ENCODE measurements at places on chromosomes 5 and 9. TPM values are rescaled to one million over a fixed set of nuclear protein-coding genes. Genes with fewer than 3 reads are reported as not detected.

The IFNK gene
- not detected for total RNA-seq

The FOXD4L4 gene
- not detected for total RNA-seq

The GTF2H2 gene
- total RNA-seq = 7.5 TPM

The PLCXD3 gene
- total RNA-seq = 1.0 TPM

The IER5L gene
- 6.1 TPM for total RNA-seq

The RABL6 gene
- 116 TPM for total RNA-seq

DNA sequence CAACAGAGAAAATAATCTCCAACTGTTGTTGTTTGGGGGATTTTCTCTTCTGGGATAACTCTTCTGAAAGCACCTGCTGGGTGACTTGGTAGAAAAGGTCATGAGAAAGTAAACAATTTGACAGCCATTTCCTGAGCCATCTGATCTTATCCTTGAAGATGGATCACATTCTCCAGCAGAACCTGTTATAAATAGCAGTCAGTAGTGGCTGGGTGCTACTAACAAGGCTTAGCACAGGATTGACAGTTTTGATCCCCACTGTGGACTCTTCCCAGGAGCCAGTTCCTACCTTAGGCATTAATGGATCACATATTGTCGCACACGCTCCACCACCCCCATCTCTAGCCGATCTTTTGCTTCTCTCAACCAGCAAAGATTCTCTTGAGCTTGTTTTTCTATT lies 220.2 kb downstream of the PLK2 start:
- H3K27ac ChIP-seq = no peak overlapping the region
- peaks cover 29% of the 10 kb centered on the region for H3K4me1 ChIP-seq
- H3K4me3 ChIP-seq = no peak overlapping the region
- H3K36me3 ChIP-seq = no peaks in the 10 kb centered on the region
- DNase-seq = no peak

DNA sequence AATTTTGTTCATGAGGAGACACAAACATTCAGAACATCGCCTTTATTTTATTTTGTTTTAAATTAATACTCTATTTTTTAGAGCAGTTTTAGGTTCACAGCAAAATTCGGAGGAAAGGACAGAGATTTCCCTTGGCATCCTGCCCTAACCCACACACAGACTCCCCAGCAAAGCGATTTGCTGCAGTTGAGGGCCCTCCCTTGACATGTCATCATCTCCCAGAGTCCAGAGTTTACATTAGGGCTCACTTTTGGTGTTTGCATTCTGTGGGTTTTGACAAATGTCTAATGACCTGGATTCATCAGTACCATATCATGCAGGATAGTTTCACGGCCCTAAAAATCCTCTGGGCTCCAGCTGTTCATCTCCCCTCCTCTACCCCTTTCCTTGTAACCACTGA lies 33.6 kb upstream of the COL5A1 start:
- H3K4me3 ChIP-seq = no peak overlapping the region

DNA sequence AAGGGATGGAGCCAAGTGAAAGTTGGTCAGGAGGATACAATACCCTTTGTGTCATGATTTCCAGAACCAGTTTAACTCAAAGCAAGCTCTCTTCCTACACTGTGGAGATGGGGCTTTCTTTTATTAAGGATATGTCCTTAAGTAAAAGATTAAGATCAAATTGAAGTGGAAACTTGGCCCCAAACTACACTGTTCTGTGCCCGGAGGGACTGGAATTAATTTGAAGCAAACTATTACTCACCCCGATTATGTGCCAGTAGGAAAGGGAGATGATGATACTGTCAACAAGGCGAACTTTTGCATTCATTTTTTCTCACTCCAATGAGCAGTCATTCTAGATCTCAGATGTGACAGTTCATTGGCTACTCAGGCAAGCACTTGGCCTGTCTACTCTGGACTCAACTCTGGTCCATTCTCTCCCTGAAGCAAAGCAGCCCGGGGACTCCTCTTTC lies 186.7 kb downstream of the NTRK2 start:
- no peaks in the 10 kb centered on the region for H3K4me1 ChIP-seq
- H3K36me3 ChIP-seq = no peaks in the 10 kb centered on the region
- H3K27me3 ChIP-seq = no peaks in the 10 kb centered on the region
- H3K4me3 ChIP-seq = no peak overlapping the region
- DNase-seq = no peak
